ENCODE measurements at places on chromosomes 1 and 21.

GRCh38 chr1:36667836-36668235 lies 185.1 kb upstream of the CSF3R start:
- no peak for DNase-seq

DNA sequence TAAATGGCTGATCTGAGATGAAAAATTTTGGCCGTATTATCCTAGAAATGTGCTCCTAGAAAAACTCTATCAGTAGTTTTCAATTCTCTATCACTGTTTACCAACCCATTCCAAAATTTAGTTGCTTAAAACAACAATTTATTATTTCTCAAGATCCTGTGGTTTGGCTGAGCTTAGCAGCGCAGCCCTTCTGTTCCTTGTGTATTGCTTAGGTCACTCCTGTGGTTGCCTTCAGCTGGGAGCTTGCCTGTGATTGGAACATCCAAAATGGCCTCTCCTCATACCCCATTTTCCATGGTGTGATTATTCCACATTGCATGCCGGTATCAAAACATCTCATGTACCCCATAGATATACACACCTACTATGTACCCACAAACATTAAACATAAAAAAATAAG lies 22.8 kb upstream of the STUM start:
- DNase-seq, result no peak

- no peak for DNase-seq
Measured at GRCh38 chr1:155454096-155454495, 108.5 kb downstream of the ASH1L start.

GRCh38 chr1:16231331-16232315 lies 5.4 kb downstream of the CPLANE2 start:
- DNase-seq, result no peak

DNA sequence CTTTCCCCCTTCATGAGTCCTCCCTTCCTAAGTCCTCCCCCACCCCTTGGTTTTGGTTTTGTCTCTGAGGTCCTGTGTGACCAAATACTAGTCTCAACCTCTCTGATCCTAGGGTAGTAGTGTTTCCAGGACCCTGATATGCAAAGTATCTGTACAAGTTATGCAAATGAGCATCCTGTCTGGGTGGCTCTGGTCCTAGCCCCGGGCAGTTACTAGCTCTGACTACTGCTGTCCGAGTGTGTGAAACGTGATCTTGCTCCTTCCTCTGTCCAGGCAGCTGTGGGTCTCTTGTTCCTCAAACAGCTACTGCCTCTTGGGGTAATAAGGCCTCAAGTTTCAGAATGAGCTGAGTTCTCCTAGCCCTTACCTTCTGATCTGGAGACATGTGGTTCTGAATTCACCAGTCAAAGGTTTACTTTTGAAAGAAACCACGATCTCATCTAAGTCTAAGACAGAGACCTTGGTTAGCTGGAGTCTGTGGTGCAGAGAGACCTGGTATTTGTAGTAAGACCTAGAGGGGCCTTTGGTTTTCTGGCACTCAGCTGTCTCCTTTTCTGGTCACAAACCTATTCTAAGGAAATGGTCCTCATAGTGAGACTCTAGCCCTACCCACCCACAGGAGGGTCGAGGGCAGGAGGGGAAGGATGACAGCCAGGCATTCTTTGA lies 31.0 kb upstream of the IL19 start:
- peak; percentile 61 for DNase-seq

DNA sequence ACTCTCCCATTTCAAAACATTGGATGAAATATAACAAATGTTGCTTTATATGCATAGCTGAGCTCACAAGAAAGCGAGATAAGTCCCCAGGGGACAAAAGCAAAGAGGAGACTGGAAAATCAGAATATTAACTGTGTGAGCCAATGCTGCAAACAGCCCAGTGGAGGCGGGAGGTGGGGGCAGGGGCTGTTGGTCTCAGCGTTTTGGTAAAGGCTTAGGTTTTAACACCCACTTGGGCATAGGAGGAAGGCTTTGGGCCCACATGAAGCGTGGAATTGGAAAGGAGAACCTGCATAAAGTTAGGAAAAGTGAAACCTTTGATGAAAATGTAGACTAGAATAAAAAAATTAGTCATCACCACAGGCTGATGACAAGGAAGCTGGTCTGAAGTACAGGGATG lies 30.2 kb upstream of the SMIM12 start:
- DNase-seq, result no peak

- DNase-seq, result no peak
Measured at GRCh38 chr1:117928881-117929342, 509 bp downstream of the GDAP2 start.

DNA sequence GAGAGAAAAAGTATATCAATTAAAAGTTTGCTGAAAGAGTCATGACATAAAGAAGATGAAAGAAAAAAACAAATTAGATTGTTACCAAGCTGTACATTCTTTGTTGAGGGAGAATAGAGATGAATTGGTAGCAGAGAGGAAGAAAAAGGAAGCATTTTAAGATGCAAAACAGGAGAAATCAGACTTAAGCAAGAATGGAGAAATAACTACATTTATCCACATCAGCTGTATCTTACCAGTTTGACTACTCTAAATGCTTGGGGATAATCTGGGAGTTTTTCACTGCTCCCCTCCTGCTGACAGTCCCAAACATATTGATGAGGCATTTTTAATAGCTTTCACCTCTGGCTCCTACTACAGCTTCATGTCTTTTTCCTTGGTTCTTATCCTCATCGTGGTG lies 16.8 kb upstream of the PTPRC start:
- no peak for DNase-seq

- DNase-seq, result no peak
Measured at GRCh38 chr1:84253891-84254290, 47.6 kb upstream of the SAMD13 start.

DNA sequence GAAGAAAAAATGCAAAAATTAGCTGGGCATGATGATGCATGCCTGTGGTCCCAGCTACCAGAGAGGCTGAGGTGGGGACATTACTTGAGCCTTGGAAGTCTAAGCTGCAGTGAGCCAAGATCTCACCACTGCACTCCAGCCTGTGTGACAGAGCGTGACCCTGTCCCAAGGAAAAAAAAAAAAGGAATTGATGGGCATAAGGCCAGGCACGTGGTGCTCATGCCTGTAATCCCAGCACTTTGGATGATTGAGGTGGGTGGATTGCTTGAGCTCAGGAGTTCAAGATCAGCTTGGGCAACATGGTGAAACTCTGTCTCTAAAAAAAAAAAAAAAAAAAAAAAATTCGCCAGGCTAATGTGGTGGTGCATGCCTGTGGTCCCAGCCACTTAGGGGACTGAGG lies 55.8 kb upstream of the ATP2B4 start:
- DNase-seq, result no peak

DNA sequence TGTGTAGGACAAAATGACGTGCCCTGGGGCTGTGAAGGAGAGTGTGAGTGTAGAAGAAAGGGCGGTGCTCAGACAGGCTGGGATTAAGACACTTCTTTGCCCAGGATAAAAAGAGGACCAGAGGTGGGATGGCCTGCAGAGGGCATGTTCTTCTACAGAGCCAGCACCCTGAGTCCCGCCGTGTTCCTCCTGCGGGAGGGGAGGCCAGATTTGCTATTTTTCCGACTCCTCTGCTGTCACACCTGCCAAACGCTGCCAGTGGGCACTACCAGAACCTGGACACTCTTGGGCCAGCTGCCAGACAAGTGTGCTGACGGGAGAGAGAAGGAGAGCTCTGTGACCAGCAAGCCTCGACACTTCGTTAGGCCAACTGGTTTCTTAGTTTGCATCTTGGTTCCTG lies 206.4 kb downstream of the PLD5 start:
- no peak for DNase-seq

DNA sequence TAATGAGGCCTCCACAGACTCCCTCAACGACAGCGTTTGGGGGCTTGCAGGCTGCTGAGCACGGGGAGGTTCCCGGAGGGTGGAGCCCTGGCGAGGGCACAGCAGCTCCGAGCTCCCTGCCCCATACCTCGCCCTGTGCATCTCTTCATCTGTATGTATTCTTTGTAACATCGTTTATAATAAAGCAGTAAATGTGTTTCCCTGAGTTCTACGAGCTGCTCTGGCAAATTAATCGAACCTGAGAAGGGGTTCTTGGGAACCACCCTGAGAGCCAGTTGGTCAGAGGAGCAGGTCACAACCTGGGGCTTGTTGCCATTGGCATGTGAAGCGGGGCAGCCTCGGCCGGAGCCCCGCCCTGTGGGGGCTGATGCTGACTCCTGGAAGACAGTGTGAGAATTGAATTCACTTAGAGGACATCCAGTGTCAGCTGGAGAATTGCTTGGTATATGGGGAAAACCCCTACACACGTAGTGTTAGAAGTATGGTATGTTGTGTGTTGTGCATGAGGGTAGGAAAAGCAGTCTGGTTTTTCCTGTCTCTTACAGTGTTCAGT lies 11.5 kb downstream of the SLC37A1 start:
- DNase-seq, result no peak

DNA sequence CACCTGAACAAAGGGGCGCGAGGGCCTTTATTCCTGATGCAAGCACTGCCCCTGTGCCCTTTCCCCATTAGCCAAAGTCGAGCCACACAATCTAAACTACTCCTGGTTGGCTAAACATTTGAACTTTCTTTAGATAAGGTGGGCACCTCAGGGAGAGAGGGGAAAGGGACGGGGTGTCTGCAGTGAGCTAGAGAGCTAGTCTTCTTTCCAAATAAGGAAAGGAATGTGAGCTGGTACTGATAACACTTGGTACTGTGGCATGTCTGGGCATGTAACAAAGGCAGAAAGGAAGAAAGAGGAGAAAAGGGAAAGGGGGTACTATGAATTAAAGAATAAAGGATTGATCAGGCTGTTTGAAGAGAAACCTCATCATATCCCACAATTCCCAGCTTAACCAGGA lies 62.8 kb downstream of the OVGP1 start:
- DNase-seq, result no peak

DNA sequence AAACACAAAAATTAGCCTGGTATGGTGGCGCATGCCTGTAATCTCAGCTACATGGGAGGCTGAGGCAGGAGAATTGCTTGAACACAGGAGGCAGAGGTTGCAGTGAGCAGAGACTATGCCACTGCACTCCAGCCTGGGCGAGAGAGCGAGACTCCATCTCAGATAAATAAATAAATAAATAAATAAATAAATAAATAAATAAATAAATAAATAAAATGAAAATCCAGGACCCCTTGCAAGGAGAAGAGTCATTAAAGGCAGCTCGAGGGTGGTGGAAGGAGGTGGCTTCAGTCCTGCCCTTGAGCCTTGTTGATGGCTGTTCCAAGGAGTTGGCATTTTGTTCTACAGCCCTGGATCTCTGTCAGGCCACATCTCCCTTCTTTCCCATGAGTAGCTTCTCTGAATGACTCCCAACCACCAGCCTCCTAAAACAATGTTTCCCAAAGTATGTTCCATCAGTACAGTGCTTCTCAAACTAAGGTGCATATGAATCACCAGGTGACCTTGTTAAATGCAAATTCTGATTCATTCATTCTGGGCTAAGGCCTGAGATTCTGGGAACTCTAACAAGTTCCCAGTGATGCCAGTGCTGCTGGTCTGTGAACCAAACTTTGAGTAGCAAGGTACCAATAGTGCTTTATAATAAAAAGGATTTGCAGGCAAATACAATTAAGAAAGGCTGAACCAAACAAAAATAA lies 99.0 kb downstream of the KCNN3 start:
- no peak for DNase-seq

DNA sequence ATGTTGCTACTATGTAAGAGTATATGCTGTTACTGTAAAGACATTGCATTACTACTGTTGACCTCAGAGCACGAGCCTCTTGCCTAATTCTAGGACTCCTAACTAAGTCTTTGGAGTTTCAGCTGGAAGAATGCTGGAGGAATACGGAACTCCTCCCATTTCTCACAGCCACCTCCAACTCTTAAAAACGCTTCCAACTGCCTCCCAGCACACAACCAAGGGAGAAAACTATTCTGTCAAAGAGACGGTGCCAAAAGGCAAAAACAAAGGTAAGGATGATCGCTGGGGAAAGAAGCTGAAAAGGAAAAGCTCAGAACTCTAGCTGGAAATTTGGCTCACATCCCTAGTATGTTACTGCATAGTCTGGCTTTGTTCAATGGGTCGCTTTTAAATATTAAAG lies at the start of gene FMO2:
FMO2 (plus strand) TSS at position 210 of the 400 bp plus-strand sequence. CDS start 414 bp downstream, outside the sequence.
- DNase-seq, result no peak

- no peak for DNase-seq
Measured at GRCh38 chr21:45209046-45209445, 78.6 kb downstream of the POFUT2 start.

- DNase-seq, result no peak
Measured at GRCh38 chr1:41437011-41437355, 47.5 kb downstream of the EDN2 start.

DNA sequence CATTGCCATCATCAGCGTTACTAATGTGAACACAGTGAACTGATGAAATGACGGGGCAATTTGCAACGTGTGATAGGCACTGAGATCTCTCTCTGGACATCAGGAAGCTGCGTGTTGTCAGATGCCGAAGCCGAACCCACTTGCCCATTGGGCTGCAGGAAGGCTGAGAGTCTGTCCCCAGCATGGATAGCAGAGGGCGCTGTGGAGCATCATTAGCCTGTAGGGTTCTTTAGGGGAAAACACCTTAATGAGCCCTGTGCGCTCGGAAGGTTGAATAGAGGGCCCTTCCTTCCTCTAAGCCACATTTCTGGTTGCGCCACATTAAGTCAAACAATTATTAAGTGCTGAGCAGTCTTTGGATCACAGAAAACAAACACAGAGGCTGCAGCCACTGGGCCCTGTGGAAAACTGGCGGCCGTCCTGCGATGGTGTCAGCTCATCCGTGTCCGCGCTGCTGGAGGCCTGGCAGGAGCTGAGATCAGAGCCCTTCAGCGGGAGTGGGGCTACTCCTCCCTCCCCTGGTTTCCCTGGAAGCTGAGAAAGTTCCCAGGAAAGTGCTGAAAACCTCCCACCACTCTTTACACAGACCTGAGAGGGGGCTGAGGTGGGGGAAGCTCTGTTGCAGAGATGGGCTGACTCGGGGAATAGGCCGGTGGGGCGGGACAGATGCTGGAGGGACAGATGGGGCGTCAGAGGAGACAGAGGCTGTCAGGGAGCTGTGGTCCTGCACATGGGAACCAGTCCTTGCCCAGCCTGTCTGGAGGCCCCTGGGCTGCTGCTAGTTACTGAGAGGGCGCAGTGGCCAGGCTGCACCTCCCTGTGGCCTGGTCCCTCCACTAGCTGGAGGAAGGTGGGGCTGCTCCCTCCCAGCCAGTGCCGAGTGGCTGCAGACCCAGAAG lies 12.7 kb downstream of the TFF2 start:
- DNase-seq, result peak; percentile 47

DNA sequence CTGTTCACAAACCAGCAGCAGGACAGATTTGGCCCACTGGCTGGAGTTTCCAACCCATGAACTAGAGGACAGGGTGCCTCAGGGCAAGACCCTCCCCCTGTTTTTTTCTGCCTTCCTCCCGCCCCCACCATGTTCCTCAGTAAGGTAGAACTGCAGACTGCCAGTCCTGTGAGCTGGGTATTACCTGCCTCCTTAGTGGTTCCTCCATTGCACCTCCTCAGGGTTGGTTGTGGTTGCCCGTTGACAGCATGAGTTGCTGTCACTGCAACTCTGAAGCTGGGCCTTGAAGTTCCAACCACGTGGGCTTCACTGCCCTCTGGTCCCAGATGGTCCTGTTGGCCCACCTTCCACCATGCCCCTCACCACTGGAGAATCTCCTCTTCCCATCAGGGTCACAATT lies 28.8 kb downstream of the TENT5C start:
- DNase-seq, result no peak

- DNase-seq, result no peak
Measured at GRCh38 chr1:208874915-208875314, 630.7 kb upstream of the PLXNA2 start.
